Activated T-helper 1 cell treated with anti-CD3 and anti-CD28 coated beads, Interleukin-12 subunit alpha, Interleukin-12 subunit beta, Interleukin-2, Interleukin-4 antibody, amounts not matched to agents 30 ng/mL and 10 ng/mL and 1 ng/mL, durations not matched to agents 14 hours and 24 hours and 36 hours (primary cell): ENCODE measurements at places on chromosomes 2 and 18. TPM values are rescaled to one million over a fixed set of nuclear protein-coding genes. Genes with fewer than 3 reads are reported as not detected.

SIGLEC15 gene
- total RNA-seq: not detected in 2 replicates

GRCh38 chr18:23350188-23350587, 102.9 kb upstream of the RIOK3 start:
- H3K27ac ChIP-seq: no peak overlapping the region
- no peaks in the 10 kb centered on the region for H3K27me3 ChIP-seq
- DNase-seq: no peak
- peaks cover 24% of the 10 kb centered on the region for H3K36me3 ChIP-seq
- peaks cover 5% of the 10 kb centered on the region for H3K4me1 ChIP-seq

DNA sequence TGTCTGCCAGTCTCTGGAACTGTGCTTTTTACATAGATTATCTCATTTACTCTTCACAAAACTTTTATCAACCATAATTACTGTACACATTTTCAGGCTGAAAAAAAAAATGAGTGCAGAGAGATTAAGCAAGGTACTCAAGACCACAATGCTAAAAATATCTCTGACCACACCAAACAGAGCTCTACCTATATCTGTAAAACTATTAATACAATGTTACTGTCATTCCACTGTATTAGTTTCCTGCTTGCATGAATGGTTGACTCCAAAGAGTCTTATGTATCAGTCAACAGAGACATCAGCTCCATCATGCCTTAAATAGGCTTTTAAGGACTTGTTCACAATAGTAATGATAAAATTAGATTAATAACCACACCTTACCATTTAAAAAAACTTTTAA, 134.7 kb upstream of the CCDC150 start:
- H3K36me3 ChIP-seq: no peaks in the 10 kb centered on the region
- H3K4me1 ChIP-seq: no peaks in the 10 kb centered on the region
- DNase-seq: no peak
- no peak overlapping the region for H3K27ac ChIP-seq

POTEC gene
- total RNA-seq: not detected in 2 replicates

DNA sequence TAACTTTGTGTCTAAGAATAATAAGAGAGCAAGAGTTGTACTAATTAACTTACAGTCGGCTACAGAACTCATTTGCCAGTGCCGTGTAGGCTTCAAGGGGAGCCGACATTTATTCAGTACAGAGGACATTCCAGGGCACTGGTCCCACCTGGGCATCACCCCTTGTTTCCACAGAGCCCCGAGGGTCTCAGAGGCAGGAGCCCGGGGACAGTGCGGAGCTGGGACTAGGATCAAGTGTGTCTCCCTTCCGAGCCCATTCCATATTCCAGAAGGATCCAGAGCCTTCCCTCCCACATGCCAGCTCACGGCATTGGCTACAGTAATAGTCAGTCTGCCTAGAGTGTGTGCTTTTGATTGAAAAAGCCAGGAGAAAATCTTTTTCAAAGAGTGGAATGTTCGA, 71.5 kb upstream of the CTDP1 start:
- no peak for DNase-seq
- H3K36me3 ChIP-seq: no peaks in the 10 kb centered on the region
- H3K27me3 ChIP-seq: no peaks in the 10 kb centered on the region
- no peak overlapping the region for H3K27ac ChIP-seq

GALNT13 gene
- not detected in 2 replicates for total RNA-seq

- DNase-seq: no peak
- H3K27me3 ChIP-seq: peaks cover 11% of the 10 kb centered on the region
- no peaks in the 10 kb centered on the region for H3K36me3 ChIP-seq
- peaks cover 5% of the 10 kb centered on the region for H3K4me1 ChIP-seq
- H3K27ac ChIP-seq: no peak overlapping the region
- no peak overlapping the region for H3K4me3 ChIP-seq
Observed at GRCh38 chr2:118249531-118249930, 161.3 kb downstream of the INSIG2 start.

DNA sequence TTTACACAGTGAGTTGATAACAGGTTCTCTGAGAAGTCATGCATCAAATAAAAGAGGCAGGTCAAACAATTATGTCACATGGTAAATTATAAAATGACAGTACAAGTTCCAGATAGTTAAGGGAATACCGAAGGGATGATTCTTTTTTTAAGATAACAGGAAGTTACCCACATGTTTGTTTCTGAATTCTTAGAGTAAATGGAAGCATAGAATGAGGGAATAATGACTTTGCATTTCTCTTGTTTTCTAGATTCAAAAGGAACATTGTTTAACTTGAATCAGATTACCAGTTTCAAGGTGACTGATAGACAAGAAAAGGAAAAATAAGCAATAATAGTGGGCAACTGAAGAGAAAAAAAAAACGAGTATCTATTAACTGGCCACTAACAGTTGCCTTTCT, 124.5 kb downstream of the MIB1 start:
- peaks cover 5% of the 10 kb centered on the region for H3K36me3 ChIP-seq
- H3K27ac ChIP-seq: no peak overlapping the region
- no peak overlapping the region for H3K4me3 ChIP-seq
- H3K27me3 ChIP-seq: no peaks in the 10 kb centered on the region
- no peaks in the 10 kb centered on the region for H3K4me1 ChIP-seq

AMER3 gene
- not detected in 2 replicates for total RNA-seq

DNA sequence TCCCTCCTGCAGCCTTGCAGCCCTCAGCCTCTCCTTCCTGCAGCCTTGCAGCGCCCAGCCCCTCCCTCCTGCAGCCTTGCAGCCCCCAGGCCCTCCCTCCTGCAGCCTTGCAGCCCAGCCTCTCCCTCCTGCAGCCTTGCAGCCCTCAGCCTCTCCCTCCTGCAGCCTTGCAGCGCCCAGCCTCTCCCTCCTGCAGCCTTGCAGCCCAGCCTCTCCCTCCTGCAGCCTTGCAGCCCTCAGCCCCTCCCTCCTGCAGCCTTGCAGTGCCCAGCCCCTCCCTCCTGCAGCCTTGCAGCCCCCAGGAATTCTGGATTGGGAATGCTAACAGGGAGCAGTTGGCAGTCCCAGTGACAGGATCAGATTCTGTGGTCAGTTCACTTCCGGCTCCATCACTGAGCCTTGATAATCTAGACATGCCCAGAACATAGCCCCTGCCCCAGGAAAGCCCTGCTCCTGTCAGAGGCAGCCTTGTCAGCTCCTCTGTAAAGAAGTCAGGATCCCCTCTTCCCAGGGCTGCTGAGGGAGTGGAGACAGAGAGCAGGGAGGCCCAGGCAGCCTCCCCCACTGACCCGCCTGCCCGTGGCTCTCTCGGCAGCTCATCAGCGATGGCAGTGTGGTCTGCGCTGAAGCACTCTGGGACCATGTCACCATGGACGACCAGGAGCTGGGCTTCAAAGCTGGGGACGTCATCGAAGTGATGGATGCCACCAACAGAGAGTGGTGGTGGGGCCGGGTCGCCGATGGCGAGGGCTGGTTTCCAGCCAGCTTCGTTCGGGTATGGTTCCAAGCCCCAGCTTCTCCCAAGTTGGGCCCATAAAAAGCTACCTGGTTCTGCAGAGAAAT, 54.8 kb downstream of the FAM168B start:
- DNase-seq: no peak
- H3K4me3 ChIP-seq: no peak overlapping the region
- H3K36me3 ChIP-seq: no peaks in the 10 kb centered on the region
- H3K27me3 ChIP-seq: peaks cover 25% of the 10 kb centered on the region

GRCh38 chr2:100857915-100858314, 38.0 kb downstream of the NPAS2 start:
- no peaks in the 10 kb centered on the region for H3K27me3 ChIP-seq
- H3K4me1 ChIP-seq: no peaks in the 10 kb centered on the region
- no peak overlapping the region for H3K4me3 ChIP-seq
- no peaks in the 10 kb centered on the region for H3K36me3 ChIP-seq
- H3K27ac ChIP-seq: no peak overlapping the region

ANKRD44 gene
- total RNA-seq: 153 and 159 TPM in 2 replicates

GRCh38 chr2:119596638-119597037, 52.4 kb downstream of the CFAP221 start:
- no peak overlapping the region for H3K27ac ChIP-seq
- H3K4me3 ChIP-seq: no peak overlapping the region
- H3K36me3 ChIP-seq: no peaks in the 10 kb centered on the region
- no peaks in the 10 kb centered on the region for H3K4me1 ChIP-seq

LIMS4 gene
- total RNA-seq: 0.12 TPM in 1 of 2 replicates, not detected in the other

GRCh38 chr2:98772536-98772935, 41.6 kb upstream of the MGAT4A start:
- peaks cover 58% of the 10 kb centered on the region for H3K4me1 ChIP-seq
- H3K36me3 ChIP-seq: no peaks in the 10 kb centered on the region
- peak overlapping the region; percentile 92 for H3K4me3 ChIP-seq
- peak overlapping the region; percentile 99 for H3K27ac ChIP-seq
- peaks cover 2% of the 10 kb centered on the region for H3K27me3 ChIP-seq

MROH2A gene
- total RNA-seq: not detected in 2 replicates

DSG4 gene
- total RNA-seq: not detected in 2 replicates

ANKRD53 gene
- total RNA-seq: not detected in 2 replicates

TDRD15 gene
- not detected in 2 replicates for total RNA-seq

DNA sequence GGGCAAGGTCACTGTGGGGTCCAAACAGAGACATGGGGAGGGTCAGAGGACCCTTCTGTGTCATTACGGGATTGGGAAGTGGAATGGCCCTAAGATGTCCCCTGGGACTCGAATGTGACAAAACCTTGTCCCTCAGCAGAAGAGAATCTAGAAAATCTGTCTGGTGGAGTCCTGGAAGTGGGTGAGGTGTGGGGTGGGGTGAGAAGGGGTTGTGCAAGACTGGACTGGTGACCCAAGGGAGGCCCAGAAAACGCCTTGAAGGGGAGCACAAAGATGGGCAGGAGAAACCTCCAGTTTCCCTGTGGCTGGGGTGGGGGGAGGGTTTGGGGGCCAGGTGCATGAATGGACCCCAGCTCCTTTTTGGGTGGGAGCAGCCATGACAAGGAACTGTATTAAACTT, 79.6 kb downstream of the TCF7L1 start:
- H3K36me3 ChIP-seq: no peaks in the 10 kb centered on the region
- H3K4me1 ChIP-seq: peaks cover 4% of the 10 kb centered on the region
- peaks cover 8% of the 10 kb centered on the region for H3K27me3 ChIP-seq
- no peak overlapping the region for H3K4me3 ChIP-seq
- H3K27ac ChIP-seq: no peak overlapping the region
- no peak for DNase-seq

DNA sequence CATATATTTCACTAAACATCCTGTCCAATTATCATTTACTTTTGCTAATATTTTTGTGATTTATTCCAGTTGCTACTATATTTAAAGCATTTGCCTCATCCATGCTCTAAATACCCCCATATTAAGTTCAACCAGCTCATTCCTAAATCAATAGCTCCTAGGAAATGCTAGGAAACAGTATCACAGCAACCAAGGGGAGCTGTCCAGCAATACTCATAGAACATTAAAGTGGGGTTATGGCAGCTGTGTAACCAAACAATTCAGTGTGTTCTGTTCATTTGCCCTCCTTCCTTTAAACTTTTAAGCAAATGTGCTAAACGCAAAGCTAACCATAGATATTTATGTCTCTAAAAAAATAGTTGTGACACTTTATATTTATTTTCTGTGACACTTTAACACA, 41.1 kb downstream of the ACVR1C start:
- H3K27ac ChIP-seq: no peak overlapping the region
- no peak for DNase-seq
- no peaks in the 10 kb centered on the region for H3K36me3 ChIP-seq
- H3K27me3 ChIP-seq: peaks cover 8% of the 10 kb centered on the region
- peaks cover under 1% of the 10 kb centered on the region for H3K4me1 ChIP-seq
- H3K4me3 ChIP-seq: no peak overlapping the region

M1AP gene
- 0.10 TPM in 1 of 2 replicates, not detected in the other for total RNA-seq

DNA sequence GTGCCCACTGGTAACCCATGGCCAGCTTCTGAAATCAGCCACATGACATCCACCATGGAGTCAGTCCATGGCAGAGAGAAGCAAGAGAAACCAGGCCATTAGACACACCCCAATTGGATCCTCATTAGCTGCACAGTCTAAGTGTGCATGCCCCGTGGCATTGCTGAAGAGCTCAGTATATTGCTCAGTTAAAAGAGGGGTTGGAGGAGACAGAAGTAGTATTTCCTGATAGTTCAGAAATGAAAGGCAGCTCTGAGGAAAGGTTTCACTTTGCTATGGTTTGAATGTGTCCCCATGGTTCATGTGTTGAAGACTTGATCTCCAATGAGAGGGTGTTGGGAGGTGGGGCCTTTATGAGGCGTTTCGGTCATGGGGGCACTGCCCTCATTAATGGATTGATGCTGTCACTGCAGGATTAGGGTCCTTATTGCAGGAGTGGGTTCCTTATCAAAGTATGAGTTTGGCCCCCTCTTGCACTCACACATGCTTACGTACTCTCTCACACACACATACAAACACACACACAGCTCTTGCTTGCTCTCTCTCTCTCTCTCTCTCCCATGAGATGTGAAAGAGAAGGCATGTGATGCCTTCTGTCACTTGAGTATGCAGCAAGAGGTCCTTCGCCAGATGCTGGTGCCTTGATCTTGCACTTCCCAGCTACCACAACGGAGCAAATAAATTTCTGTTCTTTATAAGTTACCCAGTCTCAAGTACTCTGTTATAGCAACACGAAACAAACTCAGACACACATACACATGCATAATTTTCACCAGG, 58.0 kb downstream of the TMEM163 start:
- H3K36me3 ChIP-seq: no peaks in the 10 kb centered on the region
- no peak overlapping the region for H3K4me3 ChIP-seq
- peaks cover 24% of the 10 kb centered on the region for H3K27me3 ChIP-seq
- DNase-seq: no peak

- peaks cover 18% of the 10 kb centered on the region for H3K27me3 ChIP-seq
- peaks cover 17% of the 10 kb centered on the region for H3K4me1 ChIP-seq
- DNase-seq: no peak
- H3K27ac ChIP-seq: no peak overlapping the region
- H3K36me3 ChIP-seq: peaks cover 29% of the 10 kb centered on the region
Observed at GRCh38 chr18:44742718-44743311, 62.1 kb downstream of the SETBP1 start.

IL1B gene
- 0.23 and 0.44 TPM in 2 replicates for total RNA-seq

DNA sequence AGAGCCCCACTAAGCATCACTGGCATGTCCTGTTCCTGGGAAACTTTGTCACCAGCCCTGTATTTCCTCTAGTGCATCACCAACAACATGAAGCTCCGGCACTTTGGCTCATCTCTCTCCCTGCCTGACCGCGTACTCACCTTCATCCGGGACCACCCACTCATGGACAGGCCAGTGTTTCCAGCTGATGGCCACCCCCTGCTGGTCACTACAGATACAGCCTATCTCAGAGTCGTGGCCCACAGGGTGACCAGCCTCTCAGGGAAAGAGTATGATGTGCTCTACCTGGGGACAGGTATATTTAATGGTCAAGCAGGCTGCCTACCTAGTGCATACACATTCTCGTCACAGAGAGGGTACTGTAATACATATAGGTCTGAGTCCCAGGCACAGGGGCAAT, 21.0 kb downstream of the SEMA4F start:
- peaks cover 1% of the 10 kb centered on the region for H3K36me3 ChIP-seq
- H3K4me1 ChIP-seq: no peaks in the 10 kb centered on the region
- no peaks in the 10 kb centered on the region for H3K27me3 ChIP-seq
- H3K27ac ChIP-seq: no peak overlapping the region
- no peak overlapping the region for H3K4me3 ChIP-seq

PDCL3 gene
- 39.2 and 45.5 TPM in 2 replicates for total RNA-seq

GRCh38 chr2:98498703-98499440, 54.2 kb downstream of the INPP4A start:
- no peak overlapping the region for H3K27ac ChIP-seq
- no peak overlapping the region for H3K4me3 ChIP-seq
- peaks cover 25% of the 10 kb centered on the region for H3K4me1 ChIP-seq
- no peaks in the 10 kb centered on the region for H3K27me3 ChIP-seq

ADRA2B gene
- total RNA-seq: 0.12 and 0.21 TPM in 2 replicates

CTLA4 gene
- 118 and 124 TPM in 2 replicates for total RNA-seq

GRCh38 chr2:127688405-127688804, 12.9 kb upstream of the SFT2D3 start:
- H3K4me1 ChIP-seq: no peaks in the 10 kb centered on the region
- no peak overlapping the region for H3K4me3 ChIP-seq
- H3K36me3 ChIP-seq: no peaks in the 10 kb centered on the region
- no peak overlapping the region for H3K27ac ChIP-seq
- DNase-seq: no peak
- peaks cover 17% of the 10 kb centered on the region for H3K27me3 ChIP-seq

ADGRF3 gene
- total RNA-seq: 2.3 and 2.9 TPM in 2 replicates
